ENCODE measurements at places on chromosomes 4 and X. TPM values are rescaled to one million over a fixed set of nuclear protein-coding genes. Genes with fewer than 3 reads are reported as not detected.

- no peak for DNase-seq
Observed at GRCh38 chr4:4225915-4226605, 669 bp downstream of the OTOP1 start.

DNA sequence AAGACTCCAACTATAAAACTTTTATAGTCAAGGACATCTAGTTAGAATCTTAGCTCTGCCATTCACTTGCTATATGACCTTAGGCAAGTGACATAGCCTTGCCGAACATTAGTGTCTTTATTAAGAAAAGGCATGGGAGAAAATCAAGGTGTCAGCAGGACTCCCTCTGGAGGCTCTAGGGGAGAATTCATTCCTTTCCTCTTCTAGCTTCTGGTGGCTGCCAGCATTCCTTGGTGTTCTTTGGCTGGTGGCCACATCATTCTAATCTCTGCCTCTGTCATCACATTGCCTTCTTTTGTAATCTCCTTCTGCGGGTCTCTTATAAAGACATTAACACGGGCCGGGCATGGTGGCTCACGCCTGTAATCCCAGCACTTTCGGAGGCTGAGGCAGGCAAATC, 99.8 kb downstream of the PPP1R2C start:
- no peak for DNase-seq

GRCh38 chr4:78922207-78922606, 17.0 kb downstream of the PAQR3 start:
- DNase-seq: no peak

DNA sequence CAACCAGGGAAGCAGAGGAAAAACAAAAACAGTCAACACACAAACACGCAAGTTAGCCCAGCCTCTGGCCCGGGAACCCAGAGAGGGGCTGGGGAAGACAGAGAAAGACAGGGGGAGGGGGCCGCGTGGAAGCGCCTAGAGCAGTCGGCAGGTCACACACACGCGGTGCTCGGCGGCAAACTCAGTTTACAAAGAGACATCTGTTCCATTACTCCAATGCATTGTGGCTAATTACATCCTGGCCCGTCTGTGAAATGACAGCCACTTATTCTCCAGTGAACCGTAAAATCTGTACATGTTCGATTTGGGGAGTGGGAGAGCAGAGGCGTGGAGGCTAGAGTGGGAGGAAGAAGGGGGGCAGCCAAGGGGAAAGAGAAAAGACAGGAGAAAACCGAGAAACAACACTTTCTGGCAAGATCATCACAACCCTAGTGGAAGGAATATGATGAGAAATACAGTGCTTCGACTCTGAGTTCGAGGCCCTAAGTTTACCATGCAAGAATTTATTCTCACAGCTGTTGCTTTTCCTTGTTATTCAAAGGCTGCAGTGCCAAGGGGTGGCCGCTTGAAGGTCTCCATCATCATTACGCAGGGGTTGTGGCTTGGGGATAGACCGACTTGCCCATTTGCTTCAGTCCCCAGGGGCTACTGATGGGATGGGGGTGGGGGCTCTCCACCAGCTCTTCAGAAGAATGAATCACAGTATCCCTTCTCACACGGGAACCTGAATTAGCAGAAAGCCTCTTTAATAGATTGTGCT, 167.7 kb downstream of the MGST2 start:
- DNase-seq: no peak

GRCh38 chr4:7144374-7145290, 47.7 kb upstream of the SORCS2 start:
- no peak for DNase-seq

- no peak for DNase-seq
Observed at GRCh38 chr4:174211622-174212044, 71.8 kb downstream of the FBXO8 start.

DNA sequence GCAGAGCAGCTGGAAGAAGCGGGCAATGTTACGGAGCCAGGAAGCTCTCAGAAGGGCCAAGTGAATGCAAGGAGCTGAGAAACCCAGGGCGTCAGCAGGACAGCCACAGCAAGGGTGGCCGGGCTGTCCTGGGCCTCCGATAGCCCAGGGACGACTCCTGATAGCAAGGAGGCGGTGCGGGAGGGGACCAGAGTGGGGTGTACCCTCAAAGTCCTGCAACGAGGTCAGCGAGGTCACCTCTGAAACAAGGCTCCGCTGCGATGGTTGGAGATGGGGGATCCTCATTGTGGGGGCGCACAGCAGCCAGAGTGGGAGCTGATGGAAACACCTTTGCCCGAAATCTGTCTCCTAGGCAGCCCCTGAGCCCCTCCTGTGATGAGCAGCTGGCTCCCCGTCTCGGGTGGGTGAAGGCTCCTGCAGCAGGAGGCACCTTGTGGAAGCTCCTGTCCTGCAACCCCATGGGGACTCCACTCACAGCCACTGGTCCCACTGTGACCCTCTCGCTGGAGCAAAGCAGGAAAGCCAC, 4.3 kb upstream of the CCNQ start:
- DNase-seq: no peak

GRCh38 chrX:65601530-65602220, 65.8 kb upstream of the MSN start:
- peak; percentile 82 for DNase-seq

- DNase-seq: no peak
Observed at GRCh38 chrX:117429501-117429900, 687.1 kb downstream of the KLHL13 start.

DNA sequence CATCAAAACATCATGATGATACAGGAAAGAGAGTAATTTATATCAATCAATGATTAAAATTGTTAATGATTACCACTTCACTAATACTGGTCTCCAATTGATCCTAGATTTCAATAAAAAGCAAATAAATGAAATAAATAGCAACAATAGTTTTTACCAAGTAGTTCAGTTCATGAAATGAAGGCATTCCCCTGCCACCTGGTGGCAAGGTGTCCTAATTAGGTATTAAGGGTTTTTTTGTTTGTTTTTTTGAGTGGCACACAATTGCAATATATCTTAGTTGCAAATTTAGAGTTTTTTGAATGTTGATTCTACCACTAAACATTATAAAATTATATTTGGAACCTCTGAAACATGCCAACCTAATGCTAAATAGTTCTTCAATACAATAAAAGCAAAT, 157.4 kb upstream of the PDE5A start:
- DNase-seq: no peak

- DNase-seq: peak; percentile 46
Observed at GRCh38 chr4:930827-931193, 1.3 kb downstream of the GAK start.

- no peak for DNase-seq
Observed at GRCh38 chr4:99594818-99595217, 20.2 kb downstream of the MTTP start.

DNA sequence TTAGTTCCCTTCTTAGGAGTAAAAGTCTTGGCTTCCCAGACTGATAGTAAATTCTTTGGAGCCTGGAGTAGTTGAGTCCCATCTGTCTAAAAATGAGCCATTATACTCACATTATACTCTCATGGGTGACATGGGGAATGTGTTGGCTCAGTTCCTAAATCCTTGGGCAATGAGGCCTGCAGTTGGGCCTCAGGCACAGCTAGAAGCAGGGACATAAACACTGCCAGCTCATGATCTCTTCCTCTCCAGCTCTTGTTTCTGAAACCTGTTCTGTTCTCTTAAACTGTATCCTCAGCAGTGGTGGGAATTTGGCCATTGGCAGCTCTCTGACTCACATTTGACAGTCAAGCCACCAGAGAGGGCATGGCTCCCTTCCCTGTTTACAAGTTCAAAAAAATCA, 212.5 kb downstream of the SPATA18 start:
- no peak for DNase-seq

GRCh38 chr4:167779280-167779679, 313.1 kb upstream of the ANXA10 start:
- no peak for DNase-seq

GRCh38 chr4:84024405-84024804, 474.7 kb downstream of the NKX6-1 start:
- DNase-seq: no peak

- DNase-seq: peak; percentile 75
Observed at GRCh38 chr4:10457255-10457801, at the start of gene ZNF518B. TSS of gene ZNF518B (minus strand) at chr4:10457426. CDS start at chr4:10446328, 11,098 bp downstream.

- DNase-seq: no peak
Observed at GRCh38 chrX:137896123-137896522, 330.2 kb downstream of the ZIC3 start.

- DNase-seq: no peak
Observed at GRCh38 chr4:112288455-112288854, 2.8 kb upstream of the TIFA start.

DNA sequence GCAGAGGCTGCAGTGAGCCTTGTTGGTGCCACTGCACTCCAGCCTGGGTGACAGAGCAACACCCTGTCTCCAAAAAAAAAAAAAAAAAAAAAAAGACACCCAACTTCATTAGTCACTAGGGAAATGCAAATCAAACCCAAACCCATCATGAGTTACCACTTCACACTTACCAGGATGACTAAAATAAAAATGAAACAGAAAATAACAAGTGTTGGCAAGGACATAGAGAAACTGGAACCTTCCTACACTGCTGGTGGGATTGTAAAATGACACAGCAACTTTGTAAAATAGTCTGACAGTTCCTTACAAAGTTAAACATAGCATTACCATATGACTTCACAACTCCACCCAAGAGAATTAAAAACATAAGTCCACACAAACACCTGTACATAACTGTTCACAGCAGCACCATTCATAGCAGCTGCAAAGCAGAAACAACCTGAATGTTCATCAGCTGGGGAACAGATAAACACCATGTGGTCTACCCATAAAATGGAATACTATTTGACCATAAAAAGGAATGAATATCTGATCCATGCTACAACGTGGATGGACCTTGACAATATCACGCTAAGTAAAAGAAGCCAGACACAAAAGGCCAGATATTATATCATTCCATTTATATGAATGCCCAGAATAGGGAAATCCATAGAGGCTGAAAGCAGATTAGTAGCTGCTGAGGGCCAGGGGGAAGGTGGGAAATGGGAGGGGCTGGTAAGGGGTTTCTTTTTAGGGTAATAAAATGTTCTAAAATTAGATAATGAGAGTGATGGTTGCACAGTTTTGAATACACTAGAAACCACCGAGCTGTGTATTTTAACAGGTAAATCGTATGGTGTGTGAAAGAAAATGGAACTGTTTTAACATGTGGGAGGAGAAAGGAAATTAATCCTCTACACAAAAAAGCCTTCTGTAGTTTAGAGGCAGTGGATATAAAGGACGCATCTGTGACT, 18.3 kb downstream of the CD99L2 start:
- DNase-seq: no peak

DNA sequence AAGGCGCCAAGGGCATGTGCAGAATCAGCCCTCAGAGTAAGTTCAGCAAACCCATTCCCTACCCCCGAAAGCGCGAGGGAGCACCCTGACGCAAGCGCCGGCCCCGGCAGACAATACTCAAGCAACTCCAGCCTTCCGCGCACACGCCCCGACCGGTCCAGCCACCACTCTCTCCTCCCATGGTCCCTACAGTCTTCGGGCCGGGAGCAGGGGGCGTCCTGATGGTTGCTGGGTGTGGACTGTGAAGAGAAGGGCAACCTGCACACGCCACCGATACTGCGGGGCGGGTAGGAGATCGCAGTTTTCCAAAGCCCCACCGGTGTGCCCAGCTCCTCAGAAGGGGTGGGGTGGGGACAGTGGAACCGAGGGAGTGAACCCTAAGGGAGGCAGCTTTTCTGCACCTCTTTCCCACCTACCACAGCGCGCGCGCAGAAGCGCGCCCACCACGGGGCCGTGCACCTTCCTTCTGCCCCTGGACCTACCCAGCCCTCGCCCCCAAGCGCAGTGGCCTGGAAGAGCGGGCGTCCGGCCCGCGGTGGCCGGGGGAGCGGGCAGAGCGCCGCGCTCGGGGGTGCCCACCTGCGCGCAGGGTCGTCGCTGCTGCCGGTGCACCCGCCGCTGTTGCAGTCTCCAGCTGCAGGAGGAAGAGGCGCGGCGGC, 650.2 kb upstream of the DIPK2B start:
- DNase-seq: peak; percentile 38

DNA sequence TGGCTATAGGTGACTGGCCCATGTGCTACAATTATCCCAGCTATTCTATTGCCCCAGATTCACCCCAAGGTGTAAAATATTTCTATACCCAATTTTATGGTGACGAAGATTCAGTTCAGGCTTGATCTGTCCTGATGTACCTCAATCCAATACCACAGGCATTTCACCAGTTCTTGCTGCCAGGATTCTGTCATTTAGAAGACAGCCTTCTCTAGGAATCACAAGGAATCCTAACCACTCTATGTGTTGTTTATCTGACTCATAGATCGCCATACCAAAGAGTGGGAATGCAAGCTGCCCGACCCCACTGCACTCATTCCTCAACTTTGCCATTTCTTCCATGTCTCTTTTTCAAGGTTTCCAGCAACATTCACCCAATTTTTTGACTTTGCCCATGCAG, 355.0 kb upstream of the EMCN start:
- DNase-seq: no peak

DNA sequence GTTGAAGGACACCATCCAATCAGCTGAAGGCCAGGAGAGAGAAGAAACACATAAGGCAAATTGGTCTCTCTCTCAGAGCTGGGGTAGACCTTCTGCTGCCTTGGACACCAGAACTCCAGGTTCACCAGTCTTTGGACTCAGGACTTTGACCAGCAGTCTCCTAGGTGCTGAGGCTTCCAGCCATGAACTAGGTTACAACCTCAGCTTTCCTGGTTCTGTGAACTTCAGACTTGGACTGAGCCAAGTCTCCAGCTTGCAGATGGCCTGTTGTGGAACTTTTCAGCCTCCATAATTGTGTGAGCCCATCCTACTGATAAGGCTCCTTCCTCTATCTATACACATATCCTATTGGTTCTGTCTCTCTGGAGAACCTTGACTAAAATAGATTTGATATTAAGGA, 20.6 kb upstream of the BBS12 start:
- no peak for DNase-seq

DNA sequence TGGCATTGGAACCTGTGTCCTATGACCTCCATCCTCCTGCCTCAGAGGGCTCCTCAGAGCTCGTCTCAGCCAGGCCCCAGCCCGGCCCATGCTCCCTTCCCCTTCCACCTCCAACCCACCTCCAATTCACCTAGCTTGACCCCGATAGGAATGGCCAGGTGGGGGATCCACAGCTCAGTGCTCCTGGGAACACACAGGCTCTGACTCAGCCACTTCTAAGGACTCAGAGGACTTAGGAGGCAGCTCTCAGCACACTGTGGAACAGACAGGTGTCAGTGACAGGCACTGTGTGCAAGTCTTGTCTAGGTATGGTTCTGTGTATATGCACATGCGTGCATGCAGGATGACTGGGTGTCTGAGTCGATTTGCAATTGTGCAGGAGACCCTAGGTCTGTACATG, 44.8 kb downstream of the PJA1 start:
- DNase-seq: no peak

- DNase-seq: no peak
Observed at GRCh38 chr4:96315815-96316214, 475.9 kb downstream of the PDHA2 start.

GRCh38 chr4:47167081-47168035, 136.0 kb downstream of the GABRB1 start:
- no peak for DNase-seq

Gene EXOC1L
- total RNA-seq: not detected

Gene SLC6A14
- total RNA-seq: 0.82 TPM

Gene TLR8
- total RNA-seq: 0.35 TPM

Gene ETDA
- total RNA-seq: not detected

Gene WDR17
- 1.2 TPM for total RNA-seq

Data from colonic mucosa (tissue), 4 donors.